CD4-positive, alpha-beta T cell treated with Interleukin-10 for 1 hour (primary cell): ENCODE measurements at places on chromosomes 12 and 14.

- no peak for DNase-seq
Measured at GRCh38 chr12:132724506-132725241, 14.0 kb downstream of the PGAM5 start.

- no peak for DNase-seq
Measured at GRCh38 chr14:38578278-38578681, 322.4 kb upstream of the CLEC14A start.

DNA sequence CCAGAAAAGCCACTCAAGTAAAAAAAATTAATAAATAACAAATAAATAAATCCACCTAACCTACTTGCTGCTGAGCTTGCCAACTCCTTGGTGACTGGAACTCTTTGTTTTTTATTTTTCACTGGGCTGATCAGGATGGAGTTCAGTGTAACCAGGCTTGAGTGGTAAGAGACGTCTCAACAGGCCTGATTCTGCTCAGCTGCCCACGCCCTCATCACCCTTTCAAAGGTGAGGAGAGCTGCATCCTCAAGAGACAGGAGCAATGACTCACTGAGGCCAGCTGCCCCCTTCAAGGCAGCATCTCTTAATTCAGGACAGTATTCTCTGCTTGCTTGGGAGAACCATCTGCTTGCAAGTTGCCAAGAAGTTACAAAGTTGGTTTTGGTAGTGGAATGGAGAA lies 111.9 kb upstream of the CPM start:
- DNase-seq, result no peak

GRCh38 chr12:77070800-77071449 lies 5.6 kb upstream of the E2F7 start:
- DNase-seq, result no peak

- no peak for DNase-seq
Measured at GRCh38 chr14:23936084-23936829, 17.3 kb upstream of the DHRS4 start.

- no peak for DNase-seq
Measured at GRCh38 chr12:62251609-62251958, 8.6 kb upstream of the USP15 start.

DNA sequence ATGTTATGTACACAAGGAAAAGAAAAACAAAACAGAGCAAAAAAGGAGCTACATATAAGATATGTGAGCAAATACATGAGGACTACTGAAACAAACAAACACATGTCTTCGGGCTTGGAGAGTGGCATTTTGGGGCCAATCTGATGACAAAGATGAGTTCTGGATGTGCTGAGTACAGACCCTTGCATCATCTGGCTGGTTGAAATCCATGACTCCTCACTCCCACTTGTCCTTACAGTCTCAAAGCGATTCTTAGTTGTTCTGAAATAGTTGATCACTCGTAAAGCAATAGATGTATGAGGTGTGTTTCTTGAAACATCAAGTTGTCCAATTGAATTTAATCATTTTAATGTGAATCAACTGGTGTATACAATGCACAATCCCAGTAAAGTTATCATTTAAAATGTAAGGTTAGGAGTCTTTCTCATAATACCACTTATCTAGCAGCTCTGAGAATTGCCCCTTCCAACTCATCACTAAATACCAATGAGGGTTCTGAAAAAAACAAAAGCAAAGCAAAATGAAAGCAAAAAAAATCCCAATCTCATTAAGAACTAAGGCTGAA lies 136.9 kb downstream of the ITPR2 start:
- DNase-seq, result no peak

DNA sequence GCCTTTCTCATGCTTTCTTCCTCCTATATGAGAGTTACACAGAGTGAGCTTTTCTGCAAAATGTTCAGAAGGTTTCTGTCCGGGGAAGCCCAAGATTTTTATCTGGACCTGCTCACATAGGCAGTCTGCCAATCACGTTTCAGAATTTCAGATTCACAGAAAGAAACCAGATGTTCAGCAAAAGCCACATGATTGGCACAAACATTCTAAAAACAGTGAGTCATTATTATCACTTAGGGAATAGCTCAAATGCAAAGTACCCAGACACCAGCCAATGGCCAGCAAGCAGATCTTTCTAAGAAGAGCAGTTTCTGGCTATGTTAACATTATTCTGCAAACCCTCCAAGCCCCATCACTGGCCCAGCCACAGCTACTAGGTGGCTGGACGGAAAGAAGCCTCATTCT lies 1558.5 kb upstream of the TMEM132C start:
- peak; percentile 23 for DNase-seq

DNA sequence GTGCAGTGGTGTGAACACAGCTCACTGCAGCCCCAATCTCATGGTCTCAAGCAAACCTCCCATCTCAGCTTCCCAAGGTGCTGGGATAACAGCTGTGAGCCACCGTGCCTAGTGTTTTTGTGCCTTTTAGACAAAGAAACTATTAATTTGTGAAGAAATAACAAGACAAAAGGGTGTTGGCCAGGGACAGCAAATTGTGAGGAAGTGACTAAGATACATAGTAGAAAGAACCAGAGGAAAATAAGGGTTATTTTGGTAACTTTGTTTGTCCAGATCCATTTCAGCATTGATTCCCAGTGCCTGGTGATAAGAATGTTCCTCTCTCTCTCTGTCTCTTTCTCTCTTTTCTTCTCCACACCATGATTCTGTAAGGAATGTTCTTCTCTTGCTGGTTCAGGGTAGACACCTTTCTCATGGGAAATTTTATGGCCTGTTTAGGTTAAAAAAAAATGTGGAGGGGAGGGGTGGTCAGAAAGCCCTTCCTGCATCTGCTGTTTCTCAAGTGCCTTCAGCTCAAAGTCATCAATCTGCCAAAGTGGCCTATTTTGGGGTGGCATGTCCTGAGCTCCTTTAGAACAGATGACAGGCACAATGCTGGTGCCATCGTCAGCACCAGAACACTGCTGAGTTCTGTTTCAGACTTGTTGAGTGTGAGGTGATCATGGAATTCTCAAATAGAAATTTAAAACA lies 184.4 kb upstream of the EEA1 start:
- no peak for DNase-seq

- DNase-seq, result no peak
Measured at GRCh38 chr12:16531621-16532020, 74.3 kb downstream of the LMO3 start.
